ENCODE measurements at places on chromosomes 16 and 17.

DNA sequence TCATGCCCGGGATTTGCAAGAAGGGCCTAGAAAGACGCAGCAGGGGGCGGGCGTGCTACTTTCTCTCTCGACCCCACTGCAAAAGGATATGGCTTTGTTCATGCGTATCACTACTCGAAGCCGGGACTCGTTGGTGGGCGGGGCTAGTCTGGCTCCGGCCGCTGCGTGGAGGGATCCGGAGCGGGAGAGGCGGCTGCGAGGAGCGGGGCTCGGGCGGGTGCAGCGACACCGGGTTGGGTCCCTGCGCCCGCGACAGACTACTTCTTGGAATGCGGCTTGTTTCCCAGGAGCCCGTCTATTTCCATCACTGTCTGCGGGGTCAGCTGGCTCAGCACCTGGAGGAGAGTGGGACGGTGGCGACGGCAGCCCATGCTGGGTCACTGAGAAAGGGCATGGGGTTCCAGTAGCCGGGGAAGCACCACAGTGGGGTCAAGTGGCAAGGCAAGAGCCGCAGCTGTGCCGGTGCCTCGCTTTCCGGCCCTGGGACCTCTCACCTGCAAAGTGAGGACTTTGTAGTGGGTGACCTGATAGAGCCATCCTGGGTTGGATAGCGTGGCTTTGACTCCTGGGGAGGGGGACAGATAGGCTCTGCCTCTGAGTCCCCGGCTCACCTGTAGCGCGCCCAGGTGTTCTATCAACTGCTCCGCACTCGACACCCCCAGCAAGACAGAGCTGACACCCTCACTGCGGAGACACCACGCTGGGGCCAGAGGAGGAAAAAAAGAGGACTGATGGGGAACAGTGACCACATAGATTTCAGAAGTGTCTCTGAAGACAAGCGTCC is 6.6 kb downstream of the KCNAB3 start:
- DNase-seq = peak; percentile 76

DNA sequence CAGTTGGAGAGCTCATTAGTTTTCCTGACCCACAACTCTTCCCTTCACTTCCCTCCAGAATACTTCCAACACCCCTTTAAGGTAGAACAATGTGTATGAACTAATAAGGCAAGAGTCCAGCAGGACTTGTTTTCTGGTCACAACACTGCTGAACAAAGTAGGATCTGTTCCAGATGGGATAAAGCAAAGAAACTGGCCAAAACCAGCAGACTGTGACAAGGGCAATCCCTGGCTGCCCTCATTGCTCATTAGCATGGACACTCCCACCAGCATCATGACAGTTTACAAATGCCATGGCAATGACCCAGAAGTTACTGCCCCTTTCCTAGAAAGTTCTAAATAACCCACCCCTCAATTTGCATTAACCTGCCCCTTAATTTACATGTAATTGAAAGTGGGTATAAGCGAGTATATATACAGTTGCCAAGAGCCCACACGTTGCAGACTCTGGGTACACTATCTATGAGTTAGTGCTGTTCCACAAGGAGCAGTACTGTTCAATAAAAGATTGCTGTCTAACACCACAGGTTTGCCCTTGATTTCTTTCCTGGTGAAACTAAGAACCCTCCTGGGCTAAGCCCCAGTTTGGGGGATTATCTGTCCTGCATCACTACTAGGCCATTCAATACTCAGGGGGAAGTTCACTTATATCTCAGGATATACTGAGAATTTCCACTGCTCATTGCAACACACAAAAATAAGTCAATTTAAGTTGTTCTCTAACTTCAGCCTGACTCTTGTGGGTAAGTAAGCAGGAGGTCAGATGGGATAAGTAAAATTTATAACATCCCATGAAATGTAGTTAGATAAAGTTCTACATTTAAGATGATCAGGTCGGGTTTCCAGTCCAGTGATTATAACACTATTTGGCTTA is 82.3 kb downstream of the SSH2 start:
- no peak for DNase-seq

GRCh38 chr16:76235025-76235424 is 42.2 kb upstream of the CNTNAP4 start:
- no peak for DNase-seq

- DNase-seq = peak; percentile 98
Observed at GRCh38 chr16:30957456-30958174, at the start of gene SETD1A. Gene SETD1A, plus strand, starts transcription at chr16:30957754. Its CDS starts 978 bp downstream, at chr16:30958732.

DNA sequence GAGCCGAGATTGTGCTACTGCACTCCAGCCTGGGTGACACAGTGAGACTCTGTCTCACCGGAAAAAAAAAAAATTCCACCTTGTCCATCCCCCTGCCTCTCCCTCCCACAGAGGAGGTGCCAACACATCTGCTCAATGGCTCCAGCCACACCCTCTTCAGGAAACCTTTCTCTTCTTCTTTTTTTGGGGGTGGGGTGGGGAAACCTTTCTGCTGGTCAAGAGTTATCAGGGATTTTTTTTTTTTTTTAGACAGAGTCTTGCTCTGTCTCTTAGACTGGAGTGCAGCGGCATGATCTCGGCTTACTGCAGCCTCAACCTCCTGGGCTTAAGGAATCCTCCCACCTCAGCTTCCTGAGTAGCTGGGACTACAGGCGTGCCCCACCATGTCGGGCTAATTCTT is 18.7 kb downstream of the TNS4 start:
- no peak for DNase-seq

GRCh38 chr17:73151916-73152632 is 12.7 kb upstream of the SSTR2 start:
- no peak for DNase-seq

- DNase-seq = no peak
Observed at GRCh38 chr17:50052241-50052796, 3.6 kb upstream of the ITGA3 start.

GRCh38 chr17:81866440-81867169 is 4.5 kb downstream of the ARHGDIA start:
- no peak for DNase-seq

DNA sequence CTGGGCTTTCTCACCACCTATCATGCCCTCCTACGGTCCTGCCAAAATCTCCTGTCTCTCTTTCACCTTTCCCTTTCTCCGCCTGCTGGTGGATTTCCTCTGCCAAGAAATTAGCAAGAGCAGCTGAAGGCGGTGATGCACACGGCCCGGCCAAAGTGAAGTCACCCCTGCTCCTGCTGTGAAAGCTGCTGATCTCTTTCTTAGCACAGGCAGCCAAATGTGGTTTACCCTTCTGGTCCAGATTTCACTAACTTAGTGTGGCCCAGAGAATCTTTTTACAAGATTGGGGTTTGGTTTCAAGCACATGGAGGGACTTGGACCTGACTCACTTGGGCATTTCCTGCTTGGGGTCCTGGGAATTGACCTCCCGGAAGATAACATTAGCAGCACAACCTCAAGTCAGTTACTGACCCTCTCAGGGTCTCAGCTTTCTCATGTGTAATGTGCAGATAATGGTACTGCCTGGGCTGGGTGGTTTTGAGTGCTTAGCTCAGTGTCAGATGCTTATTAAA is 155.7 kb downstream of the SOCS1 start:
- DNase-seq = no peak

GRCh38 chr17:797236-797840 is 15.2 kb downstream of the MRM3 start:
- DNase-seq = no peak

GRCh38 chr17:73539166-73539565 is 105.1 kb downstream of the SDK2 start:
- DNase-seq = no peak

- no peak for DNase-seq
Observed at GRCh38 chr16:25141648-25142047, 30.1 kb downstream of the LCMT1 start.
